ENCODE measurements at places on chromosomes 1 and 21.

DNA sequence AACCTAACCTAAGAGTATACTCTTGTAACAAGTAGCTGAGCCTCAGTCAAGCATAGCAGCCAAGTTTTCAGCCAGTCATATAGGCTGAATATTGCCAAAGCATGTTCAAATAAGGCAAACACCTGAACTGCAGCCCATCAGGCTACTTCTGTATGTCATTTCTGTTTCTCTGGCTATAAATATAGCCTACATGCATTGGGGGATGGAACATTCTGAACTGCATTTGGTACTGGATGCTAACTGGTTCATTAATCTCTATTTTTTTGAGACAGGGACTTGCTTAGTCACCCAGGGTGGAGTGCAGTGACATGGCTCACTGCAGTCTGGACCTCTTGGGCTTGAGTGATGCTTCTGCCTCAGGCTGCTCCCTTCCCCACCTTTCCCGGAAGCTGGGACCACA is 37.3 kb downstream of the MAST2 start:
- no peak for DNase-seq

DNA sequence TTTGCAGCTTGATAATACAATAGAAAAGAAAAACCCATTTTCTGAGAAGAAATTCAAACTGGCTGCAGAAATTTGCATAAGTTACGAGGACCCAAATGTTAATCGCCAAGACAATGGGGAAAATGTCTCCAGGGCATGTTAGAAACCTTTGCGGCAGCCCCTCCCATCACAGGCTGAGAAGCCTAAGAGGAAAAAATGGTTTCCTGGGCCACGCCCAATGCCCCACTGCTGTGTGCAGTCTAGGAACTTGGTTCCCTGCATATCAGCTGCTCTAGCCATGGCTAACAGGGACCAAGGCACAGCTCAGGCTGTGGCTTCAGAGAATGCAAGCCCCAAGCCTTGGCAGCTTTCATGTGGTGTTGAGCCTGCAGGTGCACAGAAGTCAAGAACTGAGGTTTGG is 37.5 kb upstream of the TMEM61 start:
- DNase-seq = no peak

DNA sequence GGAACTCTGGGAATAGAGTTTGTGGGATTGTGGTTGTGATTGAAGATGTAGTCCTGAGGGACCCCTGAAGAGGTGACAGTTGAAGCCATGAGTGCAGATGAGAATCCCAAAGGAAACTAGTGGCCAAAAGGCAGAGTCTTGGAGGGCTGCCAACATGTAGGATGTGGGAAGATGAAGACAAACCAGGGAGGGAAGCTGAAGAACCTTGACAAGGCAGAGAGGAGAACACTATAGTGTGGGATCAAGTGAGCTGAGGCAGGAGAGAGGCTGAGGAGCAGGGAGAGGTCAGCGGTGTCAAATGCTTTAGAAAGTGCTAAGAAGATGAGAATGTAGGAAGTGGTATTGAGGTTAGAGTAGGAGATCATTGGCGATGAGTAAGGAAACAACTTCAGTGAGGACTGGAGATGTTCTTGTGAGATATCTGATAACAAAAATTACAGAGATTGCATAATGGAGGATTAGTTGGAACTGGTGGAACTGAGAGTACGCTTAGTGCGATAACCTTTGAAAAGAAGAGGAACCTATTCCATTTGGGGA is 88.5 kb upstream of the VCAM1 start:
- DNase-seq = no peak

- no peak for DNase-seq
Observed at GRCh38 chr1:237032029-237032428, 10.0 kb upstream of the RYR2 start.

DNA sequence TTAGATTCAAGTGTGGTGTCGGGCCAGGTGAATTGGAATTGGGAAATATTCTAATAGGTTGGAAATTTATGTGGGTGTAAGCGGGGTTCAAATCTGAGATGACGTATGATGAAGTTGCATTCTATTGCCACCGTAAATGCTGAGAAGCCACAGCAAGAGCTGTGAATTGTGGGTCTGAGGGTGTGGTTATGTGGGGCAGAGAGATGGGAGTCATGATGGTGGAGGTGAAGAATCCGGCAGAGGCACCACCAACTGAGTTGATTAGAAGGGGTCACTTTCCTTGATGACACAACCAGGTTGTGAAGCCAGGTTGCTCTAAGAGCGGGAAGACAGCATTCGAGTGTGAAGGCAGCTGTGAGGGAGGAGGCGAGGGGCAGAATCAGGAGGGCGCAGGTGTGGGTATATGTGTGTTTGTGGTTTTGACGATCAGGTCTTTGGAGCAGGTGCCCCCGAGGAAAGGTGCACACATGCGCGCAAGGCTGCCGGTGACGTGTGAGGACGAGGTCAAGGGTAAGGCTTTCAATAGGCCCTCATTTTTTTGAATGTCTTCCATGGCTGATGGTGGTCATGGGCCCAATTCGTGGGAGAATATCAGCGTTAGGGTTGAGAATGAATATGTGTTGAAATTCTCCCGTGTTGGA is 18.7 kb downstream of the LRRC3 start:
- no peak for DNase-seq

- DNase-seq = no peak
Observed at GRCh38 chr1:190226006-190226405, 251.7 kb downstream of the BRINP3 start.

GRCh38 chr21:17798796-17799195 is 20.4 kb downstream of the C21orf91 start:
- DNase-seq = no peak

DNA sequence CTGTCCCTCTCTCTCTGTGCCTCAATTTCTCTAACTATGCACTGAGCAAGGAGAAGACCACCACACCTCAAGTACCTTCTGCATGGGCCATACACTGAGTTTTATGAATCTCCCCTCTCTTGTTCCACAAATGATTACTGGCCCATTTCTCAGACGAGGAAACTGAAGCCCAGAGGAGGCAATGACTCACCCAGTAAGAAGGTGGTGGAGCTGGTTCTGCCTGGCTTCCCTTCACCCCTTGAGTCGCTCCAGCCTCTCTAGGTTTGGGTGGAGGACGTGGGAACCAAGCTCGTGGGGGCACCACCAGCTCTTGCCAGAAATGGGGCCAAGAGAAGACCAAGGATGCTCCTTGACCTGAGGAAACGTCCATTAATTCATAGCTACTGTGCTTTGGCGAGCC is 21.3 kb upstream of the RUNX3 start:
- no peak for DNase-seq

DNA sequence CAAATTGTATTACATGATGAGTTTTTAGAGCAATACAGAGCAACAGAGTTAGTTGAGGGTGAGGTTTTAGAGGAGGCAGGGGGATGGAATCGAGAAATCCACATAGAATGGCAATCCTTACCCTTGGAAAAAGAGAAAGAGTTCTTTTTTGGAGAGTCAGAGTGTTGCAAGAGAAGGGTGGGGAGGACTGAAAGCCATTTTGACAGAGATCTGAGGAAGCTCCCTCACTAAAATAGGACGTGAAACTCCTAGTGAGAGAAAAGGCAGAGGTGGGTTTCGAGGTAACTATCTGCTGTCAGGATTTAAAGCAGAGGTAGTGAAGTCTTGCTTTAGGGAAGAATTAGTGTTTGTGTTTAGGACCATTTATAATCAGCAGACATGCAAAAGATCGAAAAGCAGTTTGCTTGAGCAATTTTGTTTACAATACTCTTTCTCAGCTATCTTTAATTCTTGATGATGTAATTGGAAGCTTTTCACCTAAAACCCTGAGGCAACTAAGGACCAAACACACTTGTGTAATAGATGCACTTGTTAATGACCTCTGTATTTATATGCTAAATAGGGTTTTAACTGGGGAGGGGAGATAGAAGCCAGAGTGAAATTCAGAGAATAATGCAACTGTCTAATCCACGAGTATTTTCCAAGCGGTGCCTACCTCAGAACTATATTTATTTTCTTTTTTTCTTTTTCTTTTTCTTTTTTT is 20.0 kb downstream of the ADAMTS5 start:
- DNase-seq = no peak

GRCh38 chr1:203196371-203196770 is 9.9 kb upstream of the CHI3L1 start:
- DNase-seq = no peak

GRCh38 chr21:33751120-33751519 is 108.8 kb downstream of the ITSN1 start:
- no peak for DNase-seq

GRCh38 chr1:11688506-11688905 is 3.0 kb upstream of the DRAXIN start:
- DNase-seq = no peak

DNA sequence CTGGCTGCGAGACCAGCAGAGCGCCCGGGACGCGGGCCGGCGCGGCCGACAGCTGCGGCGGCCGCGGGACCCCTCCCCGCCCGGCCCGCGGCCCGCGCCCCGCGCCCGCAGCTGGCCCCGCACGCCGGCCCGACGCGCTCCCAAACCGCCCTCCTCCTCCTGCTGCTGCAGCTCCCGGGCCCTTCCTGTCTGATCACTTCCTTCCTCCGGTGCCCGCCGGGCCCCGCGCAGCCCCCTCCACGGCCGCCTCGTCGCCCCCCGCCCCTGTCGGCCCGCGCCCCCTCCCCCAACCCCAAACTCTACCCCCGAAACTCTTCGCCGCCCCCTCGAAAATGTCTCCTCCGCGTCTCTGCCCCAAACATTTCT is 594 bp downstream of the LUZP1 start:
- no peak for DNase-seq

GRCh38 chr1:246271516-246271915 is 235.6 kb downstream of the SMYD3 start:
- no peak for DNase-seq

GRCh38 chr1:117564227-117565075 is 41.4 kb upstream of the TENT5C start:
- DNase-seq = no peak

- DNase-seq = no peak
Observed at GRCh38 chr1:67732750-67733151, 47.8 kb downstream of the GADD45A start.

DNA sequence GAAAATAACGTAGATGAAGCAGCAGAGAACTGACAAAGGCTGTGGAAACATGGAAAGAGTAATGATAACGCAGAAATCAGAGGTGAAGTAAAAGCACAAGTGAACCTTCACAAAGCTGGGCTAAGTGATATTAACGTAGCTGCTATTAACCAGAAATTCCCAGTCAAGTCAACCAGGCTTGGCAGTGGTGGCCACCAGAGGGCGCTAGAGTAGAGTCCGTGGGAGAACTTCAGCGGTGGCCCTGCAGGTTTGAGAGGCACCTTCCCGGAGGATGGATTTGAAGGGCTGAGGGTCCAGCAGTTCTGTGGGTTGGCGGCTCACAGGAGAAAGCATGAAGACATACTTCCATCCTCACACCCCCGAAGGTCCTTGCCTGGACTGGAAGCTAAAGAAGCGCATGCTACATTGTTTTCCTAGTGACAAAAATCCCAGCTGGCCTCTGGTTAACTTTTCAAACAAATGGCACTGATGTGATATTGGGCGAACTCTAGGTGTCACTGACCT is 81.7 kb upstream of the ZNF648 start:
- peak; percentile 51 for DNase-seq

- DNase-seq = no peak
Observed at GRCh38 chr1:115655306-115655663, 13.5 kb downstream of the VANGL1 start.

GRCh38 chr1:63010913-63011660 is 227.2 kb downstream of the ATG4C start:
- DNase-seq = no peak

DNA sequence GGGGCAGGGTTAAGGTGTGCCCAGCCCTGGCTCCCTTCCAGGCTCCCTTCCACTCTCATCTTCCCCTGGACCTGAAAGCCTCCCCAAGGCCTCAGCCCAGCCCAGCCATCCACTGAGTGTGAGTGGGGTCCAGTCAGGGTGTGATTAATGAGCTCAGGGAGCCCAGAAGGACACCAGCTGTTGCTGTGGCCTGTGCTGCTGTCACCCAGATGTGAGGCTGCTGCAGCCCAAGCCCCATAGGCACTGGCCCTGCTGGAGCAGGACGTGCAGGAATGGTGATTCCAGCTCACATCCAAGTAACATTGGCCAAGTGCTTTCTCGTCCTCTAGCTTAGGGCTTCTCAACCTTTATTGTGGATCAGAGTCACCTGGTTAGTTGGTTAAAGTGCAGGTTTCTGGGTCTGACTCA is 77.6 kb downstream of the EPHB2 start:
- DNase-seq = no peak

DNA sequence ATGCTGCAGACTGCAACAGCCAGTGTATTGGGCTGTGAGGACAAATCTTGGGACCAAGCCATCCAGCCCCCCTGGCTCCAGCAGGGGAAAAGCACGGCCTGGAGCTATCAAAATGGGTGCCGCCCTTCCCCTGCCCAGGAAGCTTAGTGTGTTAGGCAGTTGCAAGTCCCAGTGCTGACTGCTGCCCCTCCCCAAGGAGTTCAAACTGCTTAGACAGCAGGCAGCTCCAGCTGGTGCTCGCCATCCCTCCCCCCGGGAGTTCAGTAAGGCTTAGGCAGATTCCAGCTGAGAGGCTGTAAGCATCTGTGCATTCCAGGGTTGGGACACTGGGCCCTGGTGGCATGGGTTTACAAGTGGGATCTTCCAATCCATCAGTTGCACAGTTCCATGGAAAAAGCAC is 579.6 kb upstream of the NR5A2 start:
- no peak for DNase-seq

DNA sequence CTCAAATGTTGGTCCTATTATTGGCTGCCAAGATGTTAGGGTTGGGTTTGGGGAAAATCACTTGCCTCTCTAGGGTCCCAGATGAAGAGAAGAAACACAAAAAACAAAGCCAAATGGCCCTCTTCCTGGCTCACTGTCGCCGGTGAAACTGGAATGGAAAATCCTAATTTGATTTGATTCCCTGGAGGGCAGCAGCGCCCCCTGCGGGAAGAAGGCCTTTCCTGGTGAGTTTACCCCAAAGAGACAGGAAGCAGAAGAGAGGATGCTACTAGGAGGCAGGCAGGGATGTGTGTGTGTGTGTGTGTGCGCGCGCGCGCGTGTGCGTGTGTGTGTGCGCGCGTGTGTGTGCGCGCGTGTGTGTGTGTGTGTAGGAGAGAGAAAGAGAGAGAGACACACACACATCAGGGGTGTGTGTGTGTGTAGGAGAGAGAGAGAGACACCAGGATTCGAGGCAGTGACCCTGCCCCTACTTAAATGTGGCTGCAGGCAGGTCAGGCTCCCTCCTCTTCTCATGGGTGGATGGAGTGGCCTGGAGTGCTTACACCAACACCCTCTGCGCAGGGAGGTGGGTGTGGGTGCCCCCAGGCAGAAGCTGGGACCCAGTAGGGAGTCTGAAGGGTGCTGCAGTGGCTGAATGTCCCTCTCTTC is 3.1 kb upstream of the SELENON start:
- no peak for DNase-seq

GRCh38 chr1:203402629-203403337 is 51.9 kb upstream of the FMOD start:
- DNase-seq = no peak

GRCh38 chr1:15141935-15142539 is 11.5 kb upstream of the TMEM51 start:
- DNase-seq = no peak

DNA sequence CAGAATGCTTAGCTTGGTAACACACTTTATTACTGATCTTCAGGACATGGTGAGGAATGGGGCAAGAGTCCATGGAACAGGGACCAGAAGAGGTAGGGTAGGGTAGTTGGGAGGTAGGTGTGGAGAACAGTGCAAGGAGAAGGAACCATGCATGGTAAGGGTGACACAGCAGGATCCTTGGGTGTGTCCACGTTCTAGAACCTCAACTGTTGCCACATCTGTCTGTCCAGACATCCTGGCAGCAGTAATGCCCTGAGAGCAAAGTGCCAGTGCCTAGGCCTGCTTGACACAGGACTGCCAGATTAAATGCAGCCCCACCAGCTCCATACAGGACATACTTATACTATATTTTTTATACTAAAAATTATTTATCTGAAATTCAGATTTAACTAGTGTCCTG is 13.9 kb downstream of the DMAP1 start:
- DNase-seq = no peak

All from GM18507 (cell line).